ENCODE measurements at places on chromosomes 5 and 9. TPM values are rescaled to one million over a fixed set of nuclear protein-coding genes. Genes with fewer than 3 reads are reported as not detected.

DNA sequence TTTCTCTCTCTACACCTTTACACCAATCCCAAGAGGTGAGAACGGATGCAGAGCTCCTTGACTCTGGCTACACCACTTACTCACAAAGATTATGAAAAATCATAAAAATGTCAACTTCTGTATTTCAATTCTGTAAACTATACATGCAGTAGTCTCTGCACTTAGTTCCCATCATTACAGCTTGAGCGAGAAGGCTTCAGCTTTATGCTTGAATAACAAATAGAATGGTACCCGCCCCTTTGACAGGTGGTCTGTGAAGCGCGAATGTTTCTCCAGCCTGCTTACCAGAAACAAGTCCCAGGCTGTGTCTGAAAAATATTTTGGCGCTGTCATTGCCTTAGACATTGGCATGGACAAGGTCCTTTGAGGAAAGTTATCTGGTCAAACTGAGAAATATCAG lies 562.4 kb upstream of the CLINT1 start:
- H3K27ac ChIP-seq = no peak overlapping the region
- no peaks in the 10 kb centered on the region for H3K36me3 ChIP-seq

DNA sequence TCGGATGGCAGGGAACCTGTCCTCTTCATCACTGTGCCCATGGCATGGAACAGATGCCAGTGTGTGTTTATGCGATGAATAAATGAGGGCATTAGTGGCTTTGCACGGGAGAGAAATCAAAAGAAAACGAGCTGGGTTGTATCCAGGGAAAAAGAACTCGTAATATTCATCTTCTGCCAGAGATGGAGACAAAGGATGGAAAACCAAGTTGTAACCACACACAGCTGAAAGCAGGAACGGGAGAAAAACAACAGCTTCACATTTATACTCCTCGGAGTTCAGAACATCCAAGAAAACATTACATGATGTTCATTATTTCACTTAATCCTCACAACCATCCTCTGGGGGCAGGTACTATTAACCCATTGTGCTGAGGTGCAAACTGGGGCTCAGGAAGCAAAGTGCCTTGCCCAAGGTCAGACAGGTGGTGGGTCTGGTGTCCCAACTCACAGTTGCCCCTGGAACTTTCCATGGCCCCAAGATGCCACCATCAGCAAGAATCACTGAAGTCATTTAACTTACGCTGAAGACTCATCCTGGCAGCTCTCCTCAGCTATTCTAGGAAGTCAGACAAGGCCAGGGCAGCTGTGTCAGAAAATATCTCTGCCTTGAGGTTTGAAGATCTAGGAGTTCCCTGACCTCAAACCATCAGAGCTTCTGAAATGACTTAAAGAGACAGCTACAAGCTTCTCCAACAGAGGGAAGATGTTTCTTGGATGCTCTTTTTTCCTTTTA lies 250.4 kb downstream of the NSG2 start:
- no peak for DNase-seq
- no peaks in the 10 kb centered on the region for H3K27me3 ChIP-seq
- H3K4me3 ChIP-seq = no peak overlapping the region
- H3K27ac ChIP-seq = no peak overlapping the region
- no peaks in the 10 kb centered on the region for H3K36me3 ChIP-seq

The PROB1 gene
- 0.67 TPM for total RNA-seq

The LHX3 gene
- not detected for total RNA-seq

The DPYSL3 gene
- total RNA-seq = 3.6 TPM

- no peaks in the 10 kb centered on the region for H3K27me3 ChIP-seq
- H3K4me3 ChIP-seq = no peak overlapping the region
- no peak for DNase-seq
- H3K4me1 ChIP-seq = no peaks in the 10 kb centered on the region
Observed at GRCh38 chr9:13967011-13967410, 346.9 kb downstream of the NFIB start.

DNA sequence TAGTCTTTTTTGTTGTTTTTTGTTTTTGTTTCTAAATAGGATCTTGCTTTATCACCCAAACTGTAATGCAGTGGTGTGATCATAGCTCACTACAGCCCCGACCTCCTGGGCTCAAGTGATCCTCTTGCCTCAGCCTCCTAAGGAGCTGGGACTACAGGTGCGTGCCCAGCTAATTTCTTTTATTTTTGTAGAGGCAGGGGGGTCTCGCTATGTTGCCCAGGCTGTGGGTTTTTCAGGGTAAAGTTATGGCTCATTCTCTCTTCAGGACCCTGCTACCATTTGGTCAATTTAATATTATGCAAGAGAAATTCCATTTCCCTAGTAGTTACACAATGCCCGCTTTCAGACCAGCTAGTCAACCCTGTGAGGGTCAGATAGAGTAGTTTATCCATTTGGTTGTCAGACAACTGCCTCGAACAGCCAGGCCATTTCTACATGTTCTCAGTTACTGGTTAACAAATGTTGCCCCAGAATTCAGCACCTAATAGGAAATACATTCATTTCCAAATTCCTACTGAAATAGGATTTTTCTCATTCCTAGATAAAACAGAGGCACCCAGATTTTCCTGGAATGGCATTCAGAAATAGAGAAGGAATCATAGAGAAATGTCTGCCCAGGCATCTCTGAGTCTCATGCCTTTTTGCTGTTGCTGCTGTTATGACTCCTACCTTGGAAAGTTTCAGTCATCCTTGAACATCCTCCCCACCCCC lies 6.4 kb upstream of the GLIS3 start:
- DNase-seq = no peak
- H3K4me3 ChIP-seq = no peak overlapping the region
- H3K27ac ChIP-seq = peak overlapping the region; percentile 68
- peaks cover 20% of the 10 kb centered on the region for H3K4me1 ChIP-seq
- no peaks in the 10 kb centered on the region for H3K36me3 ChIP-seq
- H3K27me3 ChIP-seq = no peaks in the 10 kb centered on the region

GRCh38 chr5:176854164-176854563 lies 43.8 kb downstream of the UNC5A start:
- no peaks in the 10 kb centered on the region for H3K36me3 ChIP-seq
- H3K27ac ChIP-seq = no peak overlapping the region
- no peak overlapping the region for H3K4me3 ChIP-seq

DNA sequence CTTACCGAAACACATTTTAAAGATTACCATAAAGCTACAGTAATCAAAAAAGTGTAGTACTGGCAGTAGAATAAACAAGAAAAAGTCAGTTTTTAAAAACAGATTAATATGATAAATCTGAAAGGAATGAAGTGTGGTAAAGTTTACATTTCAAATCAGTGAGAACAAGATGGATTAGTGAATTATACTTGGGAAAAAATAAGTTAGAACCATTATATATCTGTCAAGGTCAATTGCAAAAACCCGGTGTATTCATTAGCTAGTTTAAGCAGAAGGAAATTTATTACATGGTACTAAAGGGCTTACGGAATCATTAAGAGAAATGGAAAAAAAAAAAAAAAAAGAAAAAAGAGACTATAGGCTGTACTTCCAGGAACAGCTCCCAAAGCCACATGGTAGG lies 164.3 kb downstream of the MUSK start:
- H3K27ac ChIP-seq = no peak overlapping the region
- no peaks in the 10 kb centered on the region for H3K4me1 ChIP-seq
- no peak for DNase-seq
- no peaks in the 10 kb centered on the region for H3K27me3 ChIP-seq
- H3K4me3 ChIP-seq = no peak overlapping the region

The TCF7 gene
- 1.3 TPM for total RNA-seq

The MATR3 gene
- 111 TPM for total RNA-seq

Data from liver (tissue), 10 donors.